AG10803 (cell line): ENCODE measurements at places on chromosomes 3 and 15.

DNA sequence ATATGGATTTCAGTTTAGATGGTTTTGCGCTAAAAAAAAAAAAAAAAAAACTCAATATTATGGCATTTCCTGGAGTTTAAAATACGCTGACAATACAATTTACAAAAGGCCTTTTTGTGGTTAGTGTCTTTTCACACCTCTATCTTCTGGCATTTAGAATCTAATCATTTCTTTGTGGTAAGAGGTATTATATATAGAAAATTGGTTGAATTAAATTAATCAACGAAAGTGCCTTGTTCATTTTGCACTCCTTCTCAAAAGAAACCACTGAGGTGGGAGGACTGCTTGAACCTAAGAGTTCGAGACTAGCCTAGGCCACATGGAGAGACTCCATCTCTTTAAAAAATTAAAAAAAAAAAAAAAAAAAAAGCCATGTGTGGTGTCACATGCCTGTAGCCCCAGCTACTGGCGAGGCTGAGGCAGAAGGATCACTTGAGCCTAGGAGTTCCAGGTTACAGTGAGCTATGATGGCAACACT, 90.0 kb upstream of the ICE2 start:
- DNase-seq: no peak

DNA sequence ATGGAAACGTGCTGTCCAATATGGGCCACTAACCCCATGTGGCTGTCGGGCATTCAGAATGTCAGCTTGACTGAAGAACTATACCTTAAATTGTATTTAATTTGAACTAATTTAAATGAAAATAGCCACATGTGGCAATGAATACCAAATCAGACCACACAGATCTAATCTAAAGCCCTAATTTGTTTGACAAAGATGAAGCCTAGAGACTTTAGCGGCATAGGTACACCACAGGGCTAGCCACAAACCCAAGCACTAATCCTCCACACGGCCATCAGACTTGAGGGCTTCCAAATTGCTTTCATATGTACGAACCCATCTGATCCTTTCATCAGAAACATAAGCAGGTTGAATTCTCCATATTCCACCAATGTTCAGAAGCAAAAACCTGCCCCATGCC, 81.4 kb downstream of the SHQ1 start:
- no peak for DNase-seq

DNA sequence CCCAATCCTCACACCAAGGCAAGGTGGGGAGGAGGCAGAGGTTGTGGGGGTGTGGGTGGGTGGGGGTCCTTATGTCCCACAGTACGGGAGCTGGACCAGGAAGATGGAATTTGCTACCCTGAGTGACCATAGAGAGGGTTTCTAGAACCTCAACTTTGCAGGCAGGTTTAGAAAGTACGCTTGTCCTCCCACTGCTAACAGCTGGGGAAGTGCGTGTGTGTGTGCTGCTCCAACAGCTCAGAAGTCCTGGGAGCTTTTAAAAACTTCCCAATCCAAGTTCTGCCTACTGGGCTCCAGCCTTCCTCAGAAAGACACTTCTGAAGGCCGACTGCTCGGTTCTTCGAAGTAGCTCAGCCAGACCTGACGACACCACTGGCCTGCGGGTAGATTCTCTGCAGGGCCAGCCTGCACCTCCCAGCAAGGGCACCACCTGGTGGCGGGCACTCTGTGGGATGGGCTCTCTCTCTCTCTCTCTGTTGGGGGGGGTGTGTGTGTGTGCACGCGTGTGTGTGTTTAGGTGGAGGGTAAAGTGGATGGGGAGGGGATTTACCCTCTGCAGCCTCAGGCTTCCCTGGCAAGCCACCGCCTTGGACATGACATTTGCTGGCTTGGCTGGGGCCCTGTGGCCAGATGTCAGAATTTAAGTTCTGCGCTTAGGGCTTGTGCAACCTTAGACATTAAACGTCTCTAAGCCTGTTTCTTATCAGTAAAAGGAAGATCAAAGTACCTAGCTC, 15.6 kb downstream of the TMEM158 start:
- peak; percentile 85 for DNase-seq

DNA sequence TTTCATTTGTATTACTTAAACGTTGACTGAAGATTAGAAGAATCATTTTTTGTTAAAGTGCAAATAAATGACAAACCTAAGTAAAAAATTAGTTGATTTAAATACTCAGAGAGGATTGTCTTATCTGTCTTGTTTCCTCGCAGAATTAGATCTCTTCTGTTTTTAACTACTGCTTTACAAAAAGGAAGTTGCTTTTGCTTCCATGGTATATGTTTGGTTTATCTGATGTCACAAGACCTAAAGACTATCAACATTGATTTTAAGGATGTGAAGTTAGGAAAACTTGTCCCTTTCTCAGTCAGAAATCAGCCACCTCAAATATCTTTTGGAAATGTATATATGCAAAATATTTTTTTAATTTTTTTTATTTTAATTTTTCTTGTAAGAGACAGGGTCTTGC, 28.7 kb downstream of the GPR171 start:
- DNase-seq: no peak

- peak; percentile 41 for DNase-seq
Measured at GRCh38 chr15:23467110-23467600, 20.1 kb upstream of the GOLGA6L2 start.

- peak; percentile 61 for DNase-seq
Measured at GRCh38 chr3:159859424-159859823, 129.2 kb upstream of the IL12A start.

GRCh38 chr3:118938183-118938961, 96.3 kb downstream of the IGSF11 start:
- no peak for DNase-seq

GRCh38 chr3:45537970-45538640, 56.4 kb upstream of the LIMD1 start:
- peak; percentile 76 for DNase-seq
